ENCODE measurements at places on chromosomes 3 and 15. TPM values are rescaled to one million over a fixed set of nuclear protein-coding genes. Genes with fewer than 3 reads are reported as not detected.

EPHB3 gene
- not detected for total RNA-seq

REC114 gene
- not detected for total RNA-seq

OR5K2 gene
- total RNA-seq, result not detected

SAXO2 gene
- total RNA-seq, result 0.69 TPM

SLC51A gene
- total RNA-seq, result not detected
